ENCODE measurements at places on chromosomes 16 and 17.

GRCh38 chr17:64596439-64596838, 65.7 kb downstream of the SMURF2 start:
- DNase-seq: no peak

DNA sequence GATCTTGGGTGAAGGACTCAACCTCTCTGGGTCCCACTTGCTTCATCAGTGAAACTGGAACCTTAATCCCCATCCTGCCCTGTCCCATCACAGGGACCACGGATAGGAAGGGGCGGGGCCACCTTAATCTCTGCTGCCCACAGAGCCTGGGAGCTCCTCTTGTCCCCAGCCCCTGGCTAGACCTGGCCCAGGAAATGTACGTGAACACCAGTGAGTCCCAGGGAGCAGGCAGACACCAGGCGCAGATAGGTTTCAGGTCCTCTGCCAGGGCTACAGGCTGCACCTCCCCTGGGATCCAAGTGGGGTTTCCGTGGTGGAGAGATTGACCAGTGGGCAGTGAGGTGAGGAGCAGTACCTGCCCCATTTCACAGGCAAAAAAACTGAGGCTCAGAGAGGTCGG, 21.0 kb downstream of the RAB11FIP4 start:
- DNase-seq: no peak

DNA sequence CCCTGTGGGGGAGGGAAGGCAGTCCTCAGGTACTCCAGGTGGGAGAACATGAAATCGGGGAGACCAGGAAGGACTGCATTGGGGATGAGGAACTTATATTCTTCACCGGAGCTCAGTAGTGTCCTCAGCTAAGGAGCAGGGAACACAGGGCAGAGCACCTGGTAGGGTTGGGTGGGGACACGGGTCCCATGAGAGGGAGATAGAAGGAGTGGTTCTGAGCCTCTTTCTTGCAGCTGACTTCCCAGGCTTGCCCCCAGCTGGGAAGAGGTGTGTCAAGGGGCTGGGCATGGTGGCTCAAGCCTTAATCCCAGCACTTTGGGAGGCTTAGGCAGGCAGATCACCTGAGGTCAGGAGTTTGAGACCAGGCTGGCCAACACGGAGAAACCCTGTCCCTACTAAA, 2.1 kb downstream of the FHOD1 start:
- no peak for DNase-seq

- DNase-seq: peak; percentile 41
Observed at GRCh38 chr16:27444015-27444414, 42.0 kb downstream of the IL21R start.

- DNase-seq: no peak
Observed at GRCh38 chr16:27945233-27945973, 118.1 kb downstream of the GSG1L start.

GRCh38 chr16:73037845-73038570, 9.9 kb downstream of the ZFHX3 start:
- DNase-seq: no peak

- DNase-seq: no peak
Observed at GRCh38 chr16:2905988-2906387, 5.7 kb upstream of the FLYWCH1 start.

DNA sequence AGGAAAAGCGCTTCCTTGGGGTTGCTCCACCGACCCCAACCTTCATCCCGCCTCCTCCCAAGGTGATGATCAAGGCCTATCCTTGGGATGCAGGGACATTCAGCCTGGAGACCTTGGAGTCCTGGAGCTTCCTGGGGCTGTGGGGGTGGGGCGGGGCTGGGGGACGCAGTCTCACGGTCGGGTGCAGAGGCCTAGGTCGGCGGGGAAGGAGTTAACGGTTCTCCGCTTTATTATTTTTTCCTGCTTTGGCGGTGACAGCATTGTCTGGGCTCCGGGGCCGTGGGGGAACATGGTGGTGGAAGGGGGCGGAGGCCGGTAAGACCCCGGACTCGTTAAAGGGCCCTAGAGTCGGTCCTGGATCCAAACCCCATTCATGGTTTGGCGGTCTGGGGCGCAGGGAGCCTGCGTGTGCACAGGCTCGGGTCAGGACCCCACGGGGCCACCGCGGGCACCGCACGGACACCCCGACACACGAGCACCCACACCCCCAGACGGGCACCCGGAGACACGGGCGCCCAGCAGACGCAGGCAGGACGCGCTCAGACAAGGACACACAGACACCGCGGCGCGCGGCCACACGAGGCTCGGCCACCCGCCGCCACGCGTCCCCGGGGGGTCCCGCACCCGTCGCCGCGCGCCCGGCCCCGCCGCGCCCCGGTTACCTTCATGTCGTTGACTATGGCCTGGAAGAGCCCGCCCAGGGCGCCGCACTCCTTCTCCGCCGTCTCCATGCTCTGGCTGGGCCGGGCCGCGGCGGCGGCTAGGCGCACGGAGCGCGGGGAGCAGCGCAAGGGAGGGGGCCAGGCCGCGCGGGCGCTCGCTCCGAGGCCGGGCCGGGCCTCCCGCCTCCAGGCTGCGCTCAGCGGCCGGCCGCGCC, 554 bp downstream of the MTSS2 start:
- DNase-seq: no peak

GRCh38 chr16:75377729-75378386, 55.4 kb downstream of the CFDP1 start:
- no peak for DNase-seq

GRCh38 chr16:73735018-73735417, 561.6 kb upstream of the PSMD7 start:
- DNase-seq: no peak

GRCh38 chr16:24635900-24636610, 93.4 kb upstream of the TNRC6A start:
- DNase-seq: no peak

GRCh38 chr17:8004899-8005298, 2.5 kb downstream of the GUCY2D start:
- no peak for DNase-seq

DNA sequence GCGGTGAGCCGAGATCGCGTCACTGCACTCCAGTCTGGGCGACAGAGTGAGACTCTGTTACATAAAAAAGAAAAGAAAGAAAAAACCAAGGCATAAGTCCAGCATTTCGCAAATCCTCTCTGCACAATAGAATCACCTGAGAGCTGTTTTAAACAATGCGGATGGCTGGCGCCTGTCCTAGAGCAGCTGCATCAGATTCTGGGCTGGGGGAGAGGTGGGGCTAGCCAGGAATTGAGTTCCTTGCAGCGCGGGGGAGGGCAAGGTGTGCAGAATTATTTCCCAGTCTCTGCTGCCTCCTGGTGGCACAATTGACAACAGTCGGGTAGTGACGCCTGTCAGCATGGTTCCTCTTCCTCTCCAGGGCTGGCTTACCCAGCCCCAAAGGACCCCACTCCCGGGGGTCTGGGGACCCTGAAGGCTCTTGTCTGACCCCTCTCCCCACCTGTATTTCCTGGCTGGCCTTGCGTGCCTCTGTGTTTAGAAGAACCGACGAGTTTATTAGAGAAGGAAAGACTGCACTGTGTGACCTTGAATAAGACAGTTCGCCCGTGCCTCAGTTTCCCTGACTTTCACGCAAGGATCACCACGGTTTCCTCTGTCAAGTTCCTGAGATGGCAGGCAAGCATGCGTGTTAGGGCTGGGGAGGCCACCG, 41.1 kb upstream of the PLCG2 start:
- peak; percentile 93 for DNase-seq

DNA sequence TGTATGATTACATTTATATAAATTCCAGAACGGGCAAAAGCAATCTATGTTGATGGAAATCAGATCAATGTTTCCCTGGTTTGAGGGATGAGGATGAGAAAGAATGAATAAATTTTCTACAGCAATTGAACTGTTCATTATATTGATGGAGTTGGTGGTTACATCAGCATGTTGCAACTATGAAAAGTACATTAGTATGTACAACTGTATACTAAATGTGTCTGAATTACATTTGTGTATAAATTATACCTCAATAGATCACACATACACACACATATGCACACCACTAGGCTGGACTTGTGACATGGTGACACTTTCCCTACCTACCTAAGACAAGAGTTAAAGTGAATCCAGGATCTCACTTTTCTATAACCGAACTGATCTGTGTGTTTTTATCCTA, 608.0 kb downstream of the CDH11 start:
- DNase-seq: no peak

Data from activated CD8-positive, alpha-beta memory T cell treated with anti-CD3 and anti-CD28 coated beads for 24 hours (primary cell).